ENCODE measurements at places on chromosomes 16 and 17.

DNA sequence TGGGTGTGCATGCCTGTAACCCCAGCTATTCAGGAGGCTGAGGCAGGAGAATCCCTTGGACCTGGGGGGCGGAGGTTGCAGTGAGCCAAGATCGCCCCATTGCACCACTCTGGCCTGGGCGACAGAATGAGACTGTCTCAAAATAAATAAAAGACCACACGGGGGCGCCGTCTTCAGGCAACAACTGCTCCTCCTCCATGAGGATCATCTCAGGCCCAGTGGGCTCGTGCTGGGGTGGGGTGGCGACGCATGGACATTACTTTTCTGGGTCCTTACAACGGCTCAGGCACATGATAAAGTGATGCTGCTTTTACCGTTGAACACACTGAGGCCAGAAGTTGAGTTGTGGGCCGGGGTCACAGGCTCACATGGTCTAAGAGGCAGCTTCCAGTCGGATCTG, 56.2 kb downstream of the PRMT7 start:
- no peak for DNase-seq

DNA sequence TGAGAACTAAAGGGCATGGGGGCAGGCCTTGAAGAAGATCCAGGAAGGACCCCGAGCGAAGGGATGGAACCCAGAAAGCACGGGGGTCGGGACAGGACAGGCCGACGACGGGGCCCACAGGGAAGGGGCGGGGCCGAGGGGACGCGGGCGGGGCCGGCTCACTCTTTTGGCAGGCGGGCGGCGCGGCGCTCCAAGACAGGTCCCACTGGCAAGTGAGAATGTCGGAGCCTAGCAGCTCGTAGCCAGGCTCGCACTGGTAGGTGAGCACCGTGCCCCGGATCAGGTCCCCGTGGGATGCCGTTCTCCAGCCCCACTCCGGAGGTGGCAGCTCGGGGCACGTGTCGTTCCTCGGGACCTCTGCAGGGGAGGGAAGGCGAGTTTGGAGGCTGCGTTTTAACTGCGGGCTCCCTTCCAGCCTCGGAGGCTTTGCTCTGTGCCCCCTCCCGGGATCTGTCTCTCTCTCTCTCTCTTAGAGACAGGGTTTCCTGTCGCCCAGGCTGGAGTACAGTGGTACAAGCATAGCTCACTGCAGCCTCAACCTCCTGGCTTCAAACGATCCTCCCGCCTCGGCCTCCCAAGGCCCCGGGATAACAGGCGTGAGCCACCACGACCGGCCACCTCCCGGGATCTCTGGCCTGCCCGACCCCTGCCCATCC, 13.7 kb upstream of the CDIPT start:
- peak; percentile 7 for DNase-seq

- no peak for DNase-seq
Observed at GRCh38 chr16:89621136-89621697, 7.8 kb downstream of the DPEP1 start.

- DNase-seq, result no peak
Observed at GRCh38 chr16:106623-107324, 28.7 kb downstream of the MPG start.

DNA sequence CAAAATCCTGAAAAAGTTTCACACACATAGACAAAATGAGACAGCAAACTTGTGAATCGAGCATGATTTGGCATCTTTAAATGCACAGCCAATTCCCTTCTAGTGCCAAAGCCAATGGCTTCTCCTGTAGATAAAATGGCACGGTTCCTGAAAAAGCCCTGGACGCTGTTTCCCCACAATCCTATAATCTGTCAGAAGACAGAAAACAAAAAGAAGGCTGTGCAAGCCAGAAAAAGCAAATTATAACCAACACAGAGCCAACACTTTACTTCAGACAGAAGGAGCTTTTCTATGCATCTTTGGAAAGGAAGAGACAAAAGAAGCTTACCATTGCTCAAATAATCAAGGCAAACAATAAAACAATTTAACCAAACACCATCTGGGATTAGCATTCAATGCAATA, 23.8 kb downstream of the FAM222B start:
- no peak for DNase-seq

DNA sequence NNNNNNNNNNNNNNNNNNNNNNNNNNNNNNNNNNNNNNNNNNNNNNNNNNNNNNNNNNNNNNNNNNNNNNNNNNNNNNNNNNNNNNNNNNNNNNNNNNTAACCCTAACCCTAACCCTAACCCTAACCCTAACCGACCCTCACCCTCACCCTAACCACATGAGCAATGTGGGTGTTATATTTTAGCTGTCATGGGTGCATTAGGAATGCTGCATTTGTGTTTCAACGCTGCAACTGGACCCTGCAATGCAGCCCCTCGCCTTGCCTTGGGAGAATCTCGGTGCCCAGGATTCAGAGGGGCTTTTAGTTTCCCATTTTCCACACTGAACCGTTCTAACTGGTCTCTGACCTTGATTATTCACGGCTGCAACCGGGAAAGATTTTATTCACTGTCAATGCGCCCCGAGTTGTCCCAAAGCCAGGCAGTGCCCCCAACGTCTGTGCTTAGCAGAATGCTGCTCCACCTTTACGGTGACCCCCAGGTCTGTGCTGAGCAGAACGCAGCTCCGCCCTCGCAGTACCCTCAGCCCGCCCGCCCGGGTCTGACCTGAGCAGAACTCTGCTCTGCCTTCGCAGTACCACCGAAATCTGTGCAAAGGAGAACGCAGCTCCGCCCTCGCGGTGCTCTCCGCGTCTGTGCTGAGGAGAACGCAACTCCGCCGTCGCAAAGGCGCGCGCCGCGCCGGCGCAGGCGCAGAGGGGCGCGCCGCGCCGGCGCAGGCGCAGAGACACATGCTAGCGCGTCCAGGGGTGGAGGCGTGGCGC, 43.3 kb downstream of the POLR3K start:
- no peak for DNase-seq

DNA sequence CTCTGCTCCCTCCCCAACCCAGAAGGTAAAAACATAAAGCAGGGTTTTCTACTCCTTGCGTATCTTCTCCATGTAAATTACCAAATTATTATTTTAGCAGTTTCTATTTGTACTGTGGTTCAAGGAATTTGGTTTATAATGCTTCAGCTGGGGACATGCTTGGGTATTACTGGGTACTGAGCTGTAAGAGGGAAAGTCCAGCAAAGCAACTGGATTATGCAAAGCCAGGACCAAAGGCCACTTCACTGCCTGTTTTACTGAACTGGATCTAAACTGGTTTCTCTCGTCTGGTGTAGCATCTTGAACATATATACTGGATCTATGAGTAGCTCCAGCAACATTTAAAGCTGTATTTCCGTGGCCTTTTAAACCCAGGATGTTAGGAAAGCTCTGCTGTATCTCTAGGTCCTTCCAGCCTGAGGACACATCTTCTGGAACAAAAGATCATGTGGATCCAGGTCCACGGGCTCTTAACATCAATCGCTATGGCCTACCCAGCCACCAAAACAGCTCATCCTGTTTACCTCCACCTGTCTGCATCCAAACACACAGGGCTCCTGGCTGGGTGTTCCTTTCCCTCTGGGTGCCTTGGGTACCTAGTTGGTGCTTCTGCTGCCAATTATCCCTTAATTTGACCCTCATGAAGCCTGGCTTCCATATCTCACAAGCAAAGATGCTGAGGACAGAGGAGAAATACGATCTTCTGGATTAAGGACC, 7.2 kb downstream of the PMP22 start:
- no peak for DNase-seq

- DNase-seq, result no peak
Observed at GRCh38 chr16:29315046-29315445, 91.5 kb downstream of the NPIPB11 start.

Measured in stimulated activated CD4-positive, alpha-beta T cell treated with anti-CD3 and anti-CD28 coated beads, TNF-alpha, amount 100 ng/mL, for 4 hours (primary cell).